GM12864 (cell line): ENCODE measurements at places on chromosomes 3 and 15.

DNA sequence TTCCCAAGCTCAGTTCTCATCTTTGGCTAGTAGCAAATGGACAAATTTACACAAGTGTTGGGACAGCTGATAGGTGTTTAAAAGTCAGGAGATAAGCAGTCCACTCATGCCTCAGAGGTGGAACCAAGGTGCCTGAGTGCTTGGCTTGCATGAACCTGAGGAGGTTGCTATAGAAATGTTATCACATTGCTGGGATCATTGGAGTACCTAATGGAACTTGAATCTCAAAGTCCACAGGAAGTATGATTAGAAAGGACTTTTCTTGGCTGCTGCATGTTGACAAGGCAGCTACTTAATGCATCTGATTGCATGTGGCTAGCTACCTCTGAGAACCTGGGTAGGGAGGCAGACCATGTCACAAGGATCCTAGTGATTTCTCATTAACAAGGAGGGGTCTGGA lies 39.5 kb upstream of the C3orf80 start:
- DNase-seq: no peak

- DNase-seq: no peak
These were observed 852 bp upstream of the BHLHE40 start for GRCh38 chr3:4978204-4978965.

GRCh38 chr15:78265137-78265460 lies 737 bp downstream of the DNAJA4 start:
- no peak for DNase-seq

DNA sequence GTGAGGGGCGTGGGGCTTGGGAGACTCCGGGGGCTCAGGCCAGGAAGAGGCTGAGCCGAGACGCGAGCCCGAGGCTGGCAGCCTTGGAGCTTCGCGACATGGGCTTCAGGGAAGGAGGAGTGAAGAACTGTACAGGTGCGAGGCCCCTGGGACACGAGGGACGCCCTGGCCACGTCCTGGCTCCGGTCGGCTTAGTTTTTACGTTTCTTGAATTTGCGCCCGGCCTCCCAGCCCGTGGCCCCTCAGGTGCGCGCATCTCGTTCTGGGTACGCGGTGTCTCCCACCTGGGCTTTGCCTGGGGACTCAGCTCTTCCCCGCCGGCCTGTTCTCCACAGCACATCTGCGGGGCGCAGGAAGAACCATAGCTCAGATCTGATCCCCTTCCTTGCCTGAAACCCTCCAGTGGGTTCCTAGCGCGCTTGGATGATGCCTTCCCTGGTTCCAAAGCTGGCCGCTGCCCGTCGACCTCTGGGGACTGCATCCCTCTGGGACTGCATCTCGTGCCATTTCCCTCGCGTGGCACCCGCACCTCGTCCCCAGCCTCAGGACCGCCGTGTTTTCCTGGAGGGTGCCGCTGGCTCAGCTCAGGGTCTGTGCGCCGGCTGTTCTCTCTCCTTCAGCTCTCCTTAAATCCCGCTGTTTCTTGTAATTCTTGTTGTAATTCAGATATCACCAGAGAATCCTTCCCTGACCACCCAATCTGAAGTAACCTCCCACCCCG lies 614 bp downstream of the CHCHD6 start:
- no peak for DNase-seq

DNA sequence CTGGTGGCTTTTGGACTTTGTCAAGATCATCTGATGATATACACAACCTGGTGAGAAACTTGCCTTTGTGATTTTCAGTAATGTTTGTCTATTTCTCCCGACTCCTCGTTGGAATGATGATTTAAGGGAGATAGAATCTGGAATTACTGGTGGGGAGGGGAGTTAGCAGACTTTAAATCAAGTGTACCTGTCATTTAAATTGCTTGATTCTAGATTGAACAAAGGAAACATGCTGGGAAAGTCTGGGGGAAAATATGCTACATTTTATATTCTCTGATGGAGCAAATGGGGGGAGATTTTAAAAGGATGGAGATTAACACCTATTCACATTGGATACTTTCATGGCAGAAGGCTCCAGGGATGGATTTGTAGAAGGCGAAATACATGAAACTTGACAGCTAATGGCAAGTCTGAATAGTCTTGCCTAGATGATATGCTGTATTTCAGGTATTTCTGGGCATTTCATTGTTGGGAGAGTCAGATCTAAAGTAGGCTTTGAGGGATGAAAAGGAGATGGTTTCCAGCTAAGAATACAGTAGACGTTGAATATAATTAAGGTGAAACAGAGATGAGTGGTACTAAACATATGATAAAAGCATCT lies 189.1 kb upstream of the PDZRN3 start:
- DNase-seq: no peak

- DNase-seq: no peak
These were observed 225.1 kb upstream of the NDN start for GRCh38 chr15:23912191-23912590.

GRCh38 chr3:155386919-155387318 lies 93.4 kb upstream of the STRIT1 start:
- DNase-seq: no peak

- no peak for DNase-seq
These were observed 162.3 kb upstream of the TPM1 start for GRCh38 chr15:62880278-62880677.

DNA sequence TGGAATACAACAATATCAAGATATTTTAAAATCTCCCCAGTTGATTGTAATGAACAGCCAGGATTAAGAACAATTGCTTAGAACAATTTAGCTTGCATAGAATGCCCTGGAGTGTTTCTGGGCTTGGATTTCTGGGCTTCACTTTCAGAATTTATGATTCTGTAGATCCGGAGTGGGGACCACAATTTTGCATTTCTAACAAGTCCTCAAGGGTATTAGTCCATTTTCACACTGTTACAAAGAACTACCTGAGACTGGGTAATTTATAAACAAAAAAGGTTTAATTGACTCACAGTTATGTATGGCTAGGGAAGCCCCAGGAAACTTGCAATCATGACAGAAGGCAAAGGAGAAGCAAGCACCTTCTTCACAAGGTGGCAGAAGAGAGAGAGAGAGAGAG lies 54.3 kb upstream of the MYRIP start:
- DNase-seq: no peak

- no peak for DNase-seq
These were observed 33.3 kb downstream of the ATG7 start for GRCh38 chr3:11305509-11305908.

GRCh38 chr15:85772668-85773067 lies 22.1 kb downstream of the KLHL25 start:
- no peak for DNase-seq

DNA sequence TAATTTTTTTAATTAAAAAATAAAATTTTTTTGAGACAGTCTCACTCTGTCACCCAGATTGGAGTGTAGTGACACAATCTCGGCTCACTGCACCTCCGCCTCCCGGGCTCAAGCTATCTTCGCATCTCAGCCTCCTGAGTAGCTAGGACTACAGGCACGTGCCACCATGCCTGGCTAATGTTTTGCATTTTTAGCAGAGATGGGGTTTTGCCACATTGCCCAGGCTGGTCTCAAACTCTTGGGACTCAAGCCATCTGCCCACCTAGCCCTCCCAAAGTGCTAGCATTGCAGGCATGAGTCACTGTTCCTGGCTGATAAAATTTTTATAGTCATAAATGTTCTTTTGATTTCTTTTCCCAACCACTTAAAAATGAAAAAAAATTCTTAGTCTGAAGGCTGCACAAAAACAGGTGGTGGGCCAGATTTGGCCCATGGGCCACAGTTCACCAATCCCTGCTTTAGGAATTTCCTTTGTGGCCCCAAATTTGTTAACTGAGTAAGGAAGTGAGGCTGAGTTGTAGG lies 9.2 kb downstream of the UBA5 start:
- DNase-seq: no peak

DNA sequence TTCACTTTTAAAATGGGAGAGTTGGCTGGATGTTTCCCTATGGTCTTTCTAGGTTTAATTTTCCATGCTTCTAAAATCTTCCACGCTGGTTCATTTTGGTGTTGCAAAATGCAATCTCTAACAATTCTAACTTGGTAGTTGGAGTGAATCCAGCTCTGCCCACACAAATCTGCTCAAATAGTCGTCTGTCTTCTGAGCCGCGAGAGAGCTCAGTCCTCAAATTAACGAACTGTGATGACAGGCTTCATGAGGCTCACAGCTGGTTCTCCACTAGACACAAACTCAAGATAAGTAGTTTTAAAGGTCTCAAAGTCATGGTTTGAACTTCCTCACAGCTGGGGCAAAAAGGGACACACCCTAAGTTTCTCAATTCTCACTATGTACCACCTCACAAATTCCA lies 178.6 kb upstream of the LYSMD4 start:
- no peak for DNase-seq

DNA sequence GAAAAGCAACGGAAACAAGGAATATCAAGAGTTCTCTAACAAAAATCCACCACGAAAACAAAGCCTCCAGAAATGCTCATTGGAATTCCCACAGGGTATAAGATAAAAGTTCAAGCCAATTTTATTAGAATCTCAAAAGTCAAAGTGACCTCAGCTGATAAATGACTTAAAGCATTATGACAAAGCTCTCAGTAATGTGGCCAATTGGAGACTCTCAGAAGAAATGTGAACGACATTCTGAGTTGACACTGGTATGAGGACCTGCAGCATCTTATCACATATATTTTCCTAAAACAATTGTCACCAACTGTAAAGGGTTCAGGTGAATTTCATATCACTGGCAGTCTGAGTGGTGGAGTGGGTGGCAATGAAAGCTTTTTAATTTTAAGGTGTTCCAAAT lies 199.1 kb downstream of the FOXP1 start:
- no peak for DNase-seq

- no peak for DNase-seq
These were observed 26.8 kb upstream of the PCOLCE2 start for GRCh38 chr3:142915636-142916035.

- no peak for DNase-seq
These were observed 41.2 kb downstream of the TRA2B start for GRCh38 chr3:185896636-185897035.

- no peak for DNase-seq
These were observed 20.4 kb upstream of the AP4E1 start for GRCh38 chr15:50888054-50888453.

DNA sequence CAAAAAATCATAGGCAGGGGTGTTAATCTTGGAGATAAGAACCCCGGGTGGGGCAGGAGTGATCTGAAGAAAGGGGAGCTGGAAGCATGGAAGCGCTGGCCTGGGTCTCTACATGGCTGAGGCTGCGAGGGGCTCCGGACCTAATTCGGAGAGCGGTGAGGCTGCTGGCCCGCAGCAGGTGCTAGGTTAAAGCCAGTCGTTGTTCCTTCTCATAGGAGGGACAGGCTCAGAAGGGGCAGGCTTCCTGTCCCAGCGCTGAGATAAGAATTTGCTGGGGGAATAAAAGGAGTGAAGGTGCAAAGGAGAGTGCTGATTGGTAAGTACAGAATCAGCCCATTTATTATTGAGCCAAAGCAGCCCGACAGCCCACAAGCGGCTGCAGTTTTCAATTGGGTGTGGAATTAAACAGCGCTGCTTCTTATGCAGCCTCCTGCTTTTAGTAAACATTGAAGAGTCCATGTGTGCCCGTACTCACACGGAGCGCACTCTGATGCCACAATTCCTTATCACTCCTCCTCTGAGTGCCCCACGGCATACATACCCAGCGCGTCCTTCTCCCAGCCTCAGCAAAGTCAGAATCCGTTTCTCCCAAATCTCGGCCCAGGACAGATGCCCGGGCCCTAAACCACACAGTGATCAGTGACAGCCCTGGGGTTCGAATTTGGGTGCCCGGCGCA lies 17.1 kb downstream of the CHST13 start:
- DNase-seq: no peak

DNA sequence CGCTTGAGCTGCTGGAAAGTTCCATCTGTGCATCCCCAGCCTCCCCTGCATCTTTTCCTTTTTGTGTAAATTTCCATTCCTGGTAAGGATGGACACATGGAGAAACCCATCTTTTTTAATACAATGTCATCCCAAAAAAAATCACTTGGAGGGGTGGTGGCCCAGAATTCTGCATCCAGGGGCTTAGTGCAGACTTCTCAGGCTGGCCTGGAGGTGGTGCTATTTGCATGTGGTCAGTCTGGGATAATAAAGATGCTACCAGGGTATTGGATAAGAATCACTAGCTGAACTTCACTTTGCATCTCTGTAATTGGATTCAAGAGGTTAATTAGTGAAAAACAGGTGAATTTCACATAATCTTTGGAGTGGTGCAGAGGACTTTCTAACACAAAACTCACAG lies 1.8 kb upstream of the ZSCAN2 start:
- DNase-seq: no peak

GRCh38 chr3:50873376-50874157 lies 198.8 kb downstream of the DOCK3 start:
- peak; percentile 46 for DNase-seq
